NCI-H2081 (cell line): ENCODE measurements at places on chromosomes 6 and 20.

GRCh38 chr6:152220786-152221185 is 413.3 kb downstream of the ESR1 start:
- no peak for DNase-seq

- no peak for DNase-seq
Measured at GRCh38 chr6:33072508-33073100, 845 bp downstream of the HLA-DPA1 start.

- DNase-seq = no peak
Measured at GRCh38 chr20:33065785-33066184, 12.1 kb downstream of the BPIFB3 start.

DNA sequence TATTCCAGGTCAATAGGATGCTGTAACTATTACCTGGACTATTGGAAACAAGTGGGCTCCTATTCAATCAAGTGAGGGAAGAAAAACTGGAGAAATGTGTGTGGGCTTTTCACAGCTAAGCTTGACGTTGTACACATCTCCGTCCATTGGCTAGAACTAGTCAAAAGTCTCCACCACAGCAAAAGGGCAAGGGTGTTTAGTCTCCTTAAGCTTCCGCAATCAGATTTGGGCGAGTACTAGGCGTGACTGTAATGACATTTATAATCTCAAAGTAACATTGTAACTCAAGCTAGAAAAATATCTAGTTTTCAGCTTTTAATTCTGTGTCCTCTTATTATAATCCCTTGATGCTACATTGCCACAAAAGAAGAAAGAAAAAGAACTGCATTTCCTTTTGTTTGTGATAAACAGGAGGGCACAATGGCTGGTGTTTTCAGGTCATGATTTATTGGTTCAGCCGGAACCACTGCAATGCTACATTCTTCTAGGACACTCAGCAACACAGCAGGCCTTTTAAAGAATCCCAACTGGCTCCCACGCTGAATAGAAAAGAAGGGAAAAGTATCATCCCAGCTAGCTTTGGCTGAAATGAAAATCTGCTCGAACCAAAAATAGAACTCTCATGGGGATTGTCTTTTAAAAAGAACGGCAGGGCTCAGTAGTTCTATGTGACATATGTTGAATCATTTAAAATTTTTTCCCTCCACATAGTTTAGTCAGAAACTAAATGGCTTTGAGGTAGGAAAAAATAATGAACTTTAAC is 387.7 kb downstream of the BTBD3 start:
- DNase-seq = peak; percentile 14

GRCh38 chr6:100266494-100267401 is 198.0 kb downstream of the SIM1 start:
- DNase-seq = no peak

GRCh38 chr20:38892091-38892981 is 33.9 kb upstream of the FAM83D start:
- DNase-seq = no peak

DNA sequence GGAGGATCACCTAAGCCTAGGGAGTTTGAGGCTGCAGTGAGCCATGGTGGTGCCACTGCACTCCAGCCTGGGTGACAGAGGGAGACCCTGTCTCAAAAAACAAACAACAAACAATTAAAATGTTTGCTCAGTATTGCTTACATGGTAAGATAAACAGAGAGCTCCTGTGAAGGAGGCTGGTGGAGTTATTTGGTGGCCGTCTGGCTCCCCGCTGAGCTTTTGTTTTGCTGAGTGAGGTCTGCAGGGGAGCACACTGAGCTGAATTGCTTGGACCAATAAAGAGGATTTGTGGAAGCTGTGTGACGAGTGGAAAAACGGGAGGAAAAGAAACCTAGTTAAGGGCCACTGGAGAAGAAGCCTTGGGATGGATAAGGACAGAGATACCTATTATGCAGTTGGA is 41.1 kb upstream of the BMP6 start:
- DNase-seq = peak; percentile 17

DNA sequence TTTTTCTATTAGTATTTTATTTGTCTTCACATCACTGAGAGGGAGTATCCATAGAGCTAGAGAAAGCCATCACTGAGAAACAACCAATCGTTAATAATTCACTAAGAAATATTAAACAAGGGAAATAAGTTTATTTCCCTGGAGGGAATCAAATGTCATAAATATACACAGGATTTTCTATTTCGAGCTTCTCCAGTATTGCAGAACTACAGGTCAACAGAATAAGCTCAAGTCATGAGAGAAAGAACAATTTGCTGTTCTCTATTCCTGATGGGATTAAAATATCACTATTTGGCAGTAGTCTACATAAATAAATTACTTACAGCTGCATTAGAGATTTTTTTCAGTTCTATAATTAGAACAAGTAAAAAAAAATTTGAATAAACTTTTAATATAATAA is 2.2 kb upstream of the FAM162B start:
- DNase-seq = no peak

DNA sequence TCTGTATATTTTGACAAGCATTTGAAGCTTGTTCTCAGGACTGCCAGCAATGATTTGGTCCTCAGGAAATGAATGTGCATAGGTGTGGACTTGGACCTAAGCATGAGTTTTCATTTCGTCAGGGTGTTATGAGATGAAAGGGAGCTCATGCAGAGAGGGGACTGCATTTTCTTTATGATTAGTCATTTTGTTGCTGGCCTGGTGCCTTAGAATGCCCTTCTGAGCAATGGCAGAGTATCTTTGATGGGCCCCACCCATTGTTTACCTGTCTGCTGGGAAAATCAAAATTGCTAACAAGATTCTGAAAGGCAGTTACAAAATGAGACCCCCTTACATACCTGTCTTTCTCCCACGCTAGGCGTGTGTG is 51.5 kb upstream of the MTHFD1L start:
- no peak for DNase-seq

DNA sequence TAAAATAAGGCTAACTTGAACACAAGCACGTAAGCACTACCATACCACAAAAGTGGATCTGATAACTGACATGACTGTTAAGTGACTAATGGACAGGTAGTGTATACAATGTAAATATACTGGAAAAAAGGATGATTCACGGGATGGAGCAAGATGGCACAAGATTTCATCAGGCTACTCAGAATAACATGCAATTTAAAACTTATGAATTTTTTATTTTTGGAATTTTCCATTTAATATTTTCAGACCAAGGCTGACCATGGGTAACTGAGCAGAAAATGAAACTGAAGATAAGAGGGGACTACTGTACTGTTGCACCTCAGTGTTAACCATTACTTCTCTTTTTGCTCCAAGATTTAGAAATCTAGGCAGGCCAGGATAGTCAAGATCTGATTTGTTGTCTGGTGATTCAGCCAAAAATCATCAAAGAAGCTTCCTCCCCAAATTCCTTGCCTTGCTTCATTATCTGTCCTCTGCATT is 45.4 kb downstream of the TPBG start:
- DNase-seq = no peak

DNA sequence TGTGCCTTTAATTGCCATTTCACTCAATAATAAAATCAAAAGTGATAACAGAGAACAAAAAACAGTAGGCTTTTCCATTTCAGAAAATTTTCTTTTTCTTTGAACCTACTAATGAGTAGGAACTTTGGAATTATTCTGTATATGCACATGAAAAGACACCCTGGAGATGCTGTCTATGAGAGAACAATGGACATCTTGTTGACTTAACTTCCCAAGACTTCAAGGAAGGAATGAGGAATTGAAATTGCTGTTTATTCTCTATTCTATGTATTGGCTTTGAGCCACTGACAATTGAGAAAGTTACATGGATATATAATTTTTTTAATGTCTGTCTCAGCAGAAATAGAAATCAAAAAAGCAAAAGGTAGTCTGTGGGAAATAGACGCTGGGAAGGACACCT is 98.6 kb upstream of the PCSK2 start:
- no peak for DNase-seq
